ENCODE measurements at places on chromosomes 3 and 15.
A peak's percentile ranks its signal among the peaks of the same experiment; 100 is the strongest.

- no peak for DNase-seq
Observed at GRCh38 chr3:54121414-54122323, 683 bp upstream of the CACNA2D3 start.

DNA sequence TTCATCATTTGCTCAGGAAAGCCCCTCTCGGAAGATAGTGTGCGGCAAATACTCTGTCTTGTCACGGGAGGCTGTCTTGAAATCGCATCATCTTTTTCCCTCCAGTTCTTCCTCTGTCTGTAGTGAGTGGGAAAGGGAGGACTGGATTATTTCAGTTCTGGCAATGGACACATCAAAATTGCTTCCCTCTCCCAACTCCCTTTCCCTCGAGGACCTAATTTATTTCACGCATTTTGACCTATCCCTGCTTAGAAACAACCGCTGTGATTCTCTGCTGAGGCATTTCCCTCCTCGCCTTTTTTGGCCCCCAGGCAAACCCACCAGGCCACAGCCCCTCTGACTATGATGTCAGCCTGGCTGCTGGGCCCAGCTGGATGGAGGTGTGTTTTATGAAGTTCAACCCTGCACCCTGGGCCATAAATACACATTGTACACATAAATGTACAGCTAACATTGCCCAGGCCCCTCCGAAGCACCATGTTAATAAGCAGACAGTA lies 138.7 kb upstream of the LRTM1 start:
- no peak for DNase-seq

- DNase-seq, result no peak
Observed at GRCh38 chr3:195207731-195208130, 63.2 kb downstream of the XXYLT1 start.

- DNase-seq, result no peak
Observed at GRCh38 chr3:194100856-194101390, 35.0 kb upstream of the HES1 start.

DNA sequence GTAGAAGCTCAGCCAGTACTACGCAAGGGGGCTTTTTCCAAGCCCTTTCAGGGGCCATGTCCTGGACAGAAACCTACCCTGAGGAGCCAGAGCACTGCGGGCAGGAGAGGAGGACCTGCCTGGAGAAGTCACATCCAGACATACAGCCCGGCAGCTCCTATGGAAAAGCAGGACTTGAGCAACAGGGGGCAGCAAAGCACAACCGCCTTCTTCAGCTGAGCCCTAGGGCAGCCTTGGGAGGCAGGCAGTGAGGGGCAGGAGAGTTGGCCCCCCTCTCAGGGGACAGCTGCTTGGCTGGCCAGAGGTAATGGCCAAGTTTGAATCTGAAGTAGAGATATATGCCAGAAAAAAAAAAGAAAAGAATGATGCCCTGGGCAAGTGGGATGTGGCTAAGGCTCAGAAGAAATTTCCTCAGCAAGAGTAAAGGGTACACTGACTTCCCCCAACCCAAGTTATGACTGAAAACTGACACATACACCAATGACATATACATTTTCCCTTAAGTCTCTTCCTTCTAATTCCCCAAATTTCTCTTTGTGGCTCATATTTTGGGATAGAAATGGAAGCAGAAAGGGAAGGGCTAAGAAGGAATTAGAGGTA lies 56.9 kb downstream of the CYP19A1 start:
- DNase-seq, result peak; percentile 43

Measured in fibroblast of the conjunctiva (primary cell).